ENCODE measurements at places on chromosomes 4 and X. TPM values are rescaled to one million over a fixed set of nuclear protein-coding genes. Genes with fewer than 3 reads are reported as not detected.

DNA sequence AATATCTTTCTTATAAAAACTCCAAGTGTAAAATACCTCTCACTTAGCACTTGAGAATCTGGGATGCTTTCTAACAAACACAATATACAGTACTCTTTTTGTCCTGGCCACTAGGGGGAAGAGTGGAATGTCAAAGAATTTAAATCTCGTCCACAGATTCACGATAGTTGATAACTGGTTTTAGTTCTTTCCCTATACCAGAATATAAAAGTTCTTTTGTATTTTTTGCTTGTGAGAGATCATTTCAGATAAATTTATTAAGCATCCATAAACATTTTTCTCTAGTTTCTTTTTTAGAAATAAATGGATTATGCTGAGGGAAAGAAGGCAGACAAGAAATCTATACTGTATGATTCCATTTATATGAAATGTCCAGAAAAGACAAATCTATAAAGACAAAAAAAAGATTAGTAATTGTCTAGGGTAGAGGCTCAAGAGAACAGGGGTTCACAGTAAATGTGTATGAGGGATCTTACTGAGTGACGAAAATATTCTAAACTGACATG lies 50.4 kb downstream of the MGARP start:
- no peak for DNase-seq

GRCh38 chr4:32472918-32473317 lies 1752.7 kb downstream of the PCDH7 start:
- DNase-seq: no peak

DNA sequence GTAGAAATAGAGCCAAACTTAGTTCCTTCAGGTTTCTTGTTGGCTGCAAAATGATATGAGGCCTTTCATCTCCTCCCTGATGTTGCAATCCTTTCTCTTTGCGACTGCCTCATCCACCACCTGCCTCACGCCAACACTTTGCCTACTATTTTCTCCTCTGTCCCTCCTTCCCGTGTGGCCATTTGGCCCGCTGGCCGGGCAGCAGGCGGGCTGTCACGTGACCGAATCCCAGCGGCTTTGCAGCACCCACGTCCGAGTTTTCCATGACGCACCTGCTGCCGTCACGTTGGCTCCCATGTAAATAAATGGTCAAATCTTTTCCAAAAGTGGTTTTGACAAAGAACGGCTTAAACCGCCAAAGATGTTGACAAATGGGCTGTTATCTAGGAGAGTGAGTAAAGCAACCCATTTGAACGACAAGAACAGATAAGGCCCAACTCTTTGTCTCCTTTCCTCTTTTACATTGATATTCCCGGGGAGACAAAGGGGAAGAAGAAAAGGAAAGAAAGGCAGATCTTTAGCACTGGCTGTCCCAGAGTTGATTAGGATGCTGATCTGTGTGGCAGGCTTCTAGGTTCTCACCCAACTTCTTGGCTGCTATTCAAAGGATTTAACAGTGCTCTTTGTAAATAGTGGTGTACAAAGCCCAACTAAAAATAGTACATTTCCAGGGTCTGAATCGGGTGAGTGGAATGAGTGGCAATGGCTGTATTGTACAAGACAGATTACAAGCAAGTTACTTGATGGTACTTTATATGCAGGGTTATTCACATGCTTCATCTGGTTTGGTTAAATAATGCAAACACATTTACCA lies 174.2 kb upstream of the JADE1 start:
- peak; percentile 71 for DNase-seq

DNA sequence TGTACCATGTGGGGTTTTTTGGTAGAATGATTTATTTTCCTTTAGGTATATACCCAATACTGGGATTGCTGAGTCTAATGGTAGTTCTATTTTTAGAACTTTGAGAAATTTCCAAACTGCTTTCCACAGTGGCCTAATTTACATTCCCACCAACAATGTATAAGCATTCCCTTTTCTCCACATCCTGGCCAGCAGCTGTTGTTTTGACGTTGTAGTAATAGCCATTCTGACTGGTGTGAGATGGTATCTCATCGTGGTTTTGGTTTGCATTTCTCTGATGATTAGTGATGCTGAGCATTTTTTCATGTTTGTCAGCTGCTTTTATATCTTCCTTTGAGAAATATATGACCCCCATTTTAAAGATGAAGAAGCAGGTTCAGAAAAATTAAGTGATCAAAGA lies 153.7 kb downstream of the CBR4 start:
- no peak for DNase-seq

- no peak for DNase-seq
These were observed 112.8 kb downstream of the LUZP4 start for GRCh38 chrX:115402299-115402698.

- no peak for DNase-seq
These were observed 70.1 kb downstream of the CHST7 start for GRCh38 chrX:46643636-46644035.

DCAF8L2 gene
- not detected for total RNA-seq

PAGE2B gene
- not detected for total RNA-seq

All from occipital lobe (tissue), 3 donors.